ENCODE measurements at places on chromosomes 13 and 19. TPM values are rescaled to one million over a fixed set of nuclear protein-coding genes. Genes with fewer than 3 reads are reported as not detected.

GRCh38 chr19:55624109-55625003 lies at the start of gene ZNF784:
Gene ZNF784, minus strand, starts transcription at chr19:55624566. Its CDS starts 5 bp downstream, at chr19:55624561.
- peak; percentile 99 for DNase-seq
- H3K4me1 ChIP-seq = peaks cover 4% of the 10 kb centered on the region
- no peaks in the 10 kb centered on the region for H3K27me3 ChIP-seq

DNA sequence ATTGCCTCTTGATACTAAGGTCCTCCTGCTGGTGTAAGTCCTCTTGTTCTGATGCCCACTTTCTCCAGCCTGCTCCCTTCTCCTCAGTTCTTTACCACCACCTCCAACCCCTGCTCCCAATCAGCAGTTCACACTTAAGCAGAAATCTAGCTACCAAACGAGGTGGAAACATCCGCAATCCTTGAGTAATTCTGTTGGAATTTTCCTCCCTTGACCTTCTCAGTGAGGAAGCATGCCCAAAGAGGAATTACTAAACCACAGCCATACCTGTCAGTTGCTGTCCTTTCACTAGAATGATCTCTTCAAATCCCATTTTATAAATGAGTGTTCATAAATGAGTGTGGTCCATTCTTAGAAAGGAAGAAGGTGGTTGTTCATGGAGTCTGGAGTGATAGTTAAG lies 289.9 kb downstream of the DACH1 start:
- H3K36me3 ChIP-seq = no peaks in the 10 kb centered on the region
- no peaks in the 10 kb centered on the region for H3K27me3 ChIP-seq
- no peak overlapping the region for H3K4me3 ChIP-seq
- no peaks in the 10 kb centered on the region for H3K4me1 ChIP-seq

DNA sequence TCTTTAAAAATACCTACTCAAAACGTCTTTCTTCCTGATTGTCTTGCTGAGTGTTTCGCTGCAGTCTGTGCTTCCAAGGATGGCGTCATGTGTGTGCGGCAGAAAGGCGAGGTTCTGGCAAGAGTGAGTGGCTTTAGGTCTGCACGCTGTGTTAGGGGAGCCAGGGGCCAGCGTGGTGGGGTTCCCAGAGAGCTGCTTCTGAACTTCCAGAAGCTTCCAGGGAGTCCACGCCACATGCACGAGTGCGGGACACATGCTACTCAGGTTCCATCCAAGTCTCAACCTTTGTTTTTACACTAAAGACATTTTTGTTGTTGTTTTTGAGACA lies 67.9 kb downstream of the ATP11A start:
- no peaks in the 10 kb centered on the region for H3K4me1 ChIP-seq
- H3K4me3 ChIP-seq = no peak overlapping the region
- no peaks in the 10 kb centered on the region for H3K27me3 ChIP-seq
- H3K27ac ChIP-seq = no peak overlapping the region
- no peak for DNase-seq
- H3K36me3 ChIP-seq = no peaks in the 10 kb centered on the region

GRCh38 chr19:43489310-43489709 lies 15.2 kb downstream of the PHLDB3 start:
- H3K4me1 ChIP-seq = no peaks in the 10 kb centered on the region
- H3K4me3 ChIP-seq = no peak overlapping the region
- no peaks in the 10 kb centered on the region for H3K27me3 ChIP-seq

The ZNF420 gene
- 7.2 TPM for total RNA-seq

The LILRB3 gene
- total RNA-seq = not detected

The C19orf38 gene
- under 0.01 TPM for total RNA-seq

All from osteoblast (primary cell).